ENCODE measurements at places on chromosomes 1 and 21.

DNA sequence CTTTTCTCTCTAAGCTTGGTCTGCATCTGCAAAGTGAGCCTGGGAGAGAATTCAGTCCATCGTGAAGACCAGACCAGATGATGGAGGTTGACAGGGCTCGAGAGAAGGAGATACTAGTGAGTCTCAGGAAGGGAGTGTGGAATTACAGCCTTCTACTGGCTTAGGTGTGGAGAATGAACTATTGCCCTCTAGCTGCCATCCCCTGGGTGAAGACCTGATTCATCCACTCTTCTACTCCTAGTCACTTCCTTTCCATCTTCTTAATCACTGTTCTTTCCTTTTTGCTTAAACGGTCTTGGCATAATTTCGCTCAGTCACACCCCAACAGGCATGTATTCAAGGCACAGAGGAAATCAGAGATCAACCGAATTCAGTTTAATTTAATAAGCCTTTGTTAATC, 34.0 kb upstream of the HSD17B7 start:
- DNase-seq: no peak

DNA sequence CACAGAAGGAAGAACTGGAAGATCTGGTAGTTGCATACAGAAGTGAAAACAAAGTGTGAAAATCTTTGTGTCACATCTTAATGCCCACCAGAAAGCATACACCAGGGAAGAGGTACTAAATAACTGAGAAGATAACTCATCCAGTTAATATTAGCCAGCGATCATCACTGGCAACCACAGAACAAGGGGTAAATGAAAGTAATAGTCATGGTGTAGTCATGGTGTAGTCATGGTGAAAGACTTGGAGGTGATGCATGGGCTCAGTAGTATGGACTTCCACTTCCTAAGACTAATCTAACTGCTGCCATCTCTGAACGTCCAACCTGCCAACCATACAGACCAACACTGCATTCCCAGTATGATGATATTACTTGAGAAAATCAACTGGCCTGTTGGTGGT, 481.2 kb upstream of the NR5A2 start:
- no peak for DNase-seq

DNA sequence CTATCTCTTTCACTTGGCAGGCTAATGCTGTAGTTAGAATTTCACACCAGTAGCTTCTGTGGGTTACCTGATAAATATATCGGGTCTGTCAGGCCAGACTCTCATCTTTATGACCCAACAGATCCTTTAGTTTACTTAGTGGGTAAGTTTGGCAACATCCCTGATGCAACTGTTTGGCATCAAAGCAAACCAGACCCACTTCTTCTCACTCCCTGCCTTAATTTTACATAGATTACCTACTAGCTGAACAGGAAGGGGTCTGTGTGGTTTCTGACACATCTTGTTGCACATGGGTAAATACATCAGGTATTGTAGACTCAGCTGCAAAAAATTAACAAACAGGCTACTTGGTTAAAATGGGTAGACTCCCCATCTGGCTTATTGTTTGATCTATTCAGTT, 3.2 kb upstream of the GUK1 start:
- DNase-seq: no peak

- no peak for DNase-seq
These were observed 131.5 kb upstream of the FGGY start for GRCh38 chr1:59165353-59165752.

GRCh38 chr1:206935491-206936067, 10.7 kb downstream of the PIGR start:
- peak; percentile 86 for DNase-seq

DNA sequence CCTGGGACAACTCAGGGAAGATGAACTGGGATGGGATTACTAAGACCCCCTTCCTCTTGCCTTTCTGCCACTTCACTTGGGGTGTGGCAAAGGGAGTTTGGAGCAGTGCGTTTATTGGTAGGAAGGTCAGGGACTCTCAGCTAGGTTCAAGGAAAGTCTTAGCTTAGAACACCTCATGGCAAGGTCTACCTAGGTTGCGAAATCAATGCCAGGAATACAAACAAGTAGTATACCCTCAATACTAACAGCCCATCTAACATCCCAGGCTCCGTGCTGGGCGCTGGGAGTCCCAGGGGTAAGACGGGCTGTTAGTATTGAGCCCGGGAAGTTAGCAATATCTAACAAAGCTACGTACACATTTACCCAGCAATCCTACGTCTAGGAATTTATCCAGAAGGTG, 4.7 kb downstream of the ATP2B4 start:
- DNase-seq: no peak
